ENCODE measurements at places on chromosomes 16 and 17.
A peak's percentile ranks its signal among the peaks of the same experiment; 100 is the strongest.

GRCh38 chr16:69039333-69039941 lies 66.0 kb upstream of the HAS3 start:
- DNase-seq, result no peak

- DNase-seq, result no peak
Measured at GRCh38 chr17:72125742-72126141, 4.9 kb downstream of the SOX9 start.

GRCh38 chr17:45046537-45047125 lies 4.8 kb downstream of the DCAKD start:
- no peak for DNase-seq

GRCh38 chr17:73232587-73233373 lies 28.9 kb downstream of the CPSF4L start:
- DNase-seq, result no peak

DNA sequence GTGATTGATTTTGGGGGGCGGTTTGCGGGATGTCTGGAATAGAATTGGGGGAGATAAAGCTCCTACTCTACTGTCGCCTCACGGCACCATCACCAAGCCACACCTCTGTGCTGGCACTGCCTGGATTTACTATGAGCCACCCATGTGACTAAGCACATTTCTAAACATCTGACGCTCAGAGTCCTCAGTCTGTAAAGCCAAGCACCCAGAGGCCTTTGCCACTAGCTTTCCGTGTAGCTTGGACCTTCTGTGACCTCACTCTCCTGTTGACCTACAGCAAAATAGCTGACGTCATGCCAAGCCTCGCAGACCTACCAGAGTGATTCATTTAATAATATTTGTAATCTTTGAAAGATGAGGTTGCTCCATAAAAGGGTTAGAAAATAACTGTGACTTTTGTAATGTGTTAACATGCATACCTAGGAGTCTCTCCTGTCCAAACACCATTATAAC lies 38.5 kb upstream of the MYOCD start:
- DNase-seq, result no peak

DNA sequence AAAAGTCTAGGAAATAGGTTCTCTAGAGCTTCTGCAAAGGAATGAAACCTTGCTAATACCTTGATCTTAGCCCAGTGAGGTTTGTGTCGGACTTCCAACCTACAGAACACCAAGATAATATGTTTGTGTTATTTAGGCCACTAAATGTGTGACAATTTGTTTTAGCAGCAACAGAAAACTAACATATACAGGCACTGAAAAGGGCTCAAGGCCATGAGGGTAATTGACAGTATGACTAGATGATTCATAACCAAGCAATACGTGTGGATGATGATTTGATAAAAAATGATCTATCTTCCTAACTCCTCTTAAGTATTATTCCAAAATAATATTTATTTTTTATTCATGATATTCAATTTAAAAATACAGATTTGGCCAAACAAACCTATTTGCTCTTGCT lies 27.7 kb upstream of the MED13 start:
- no peak for DNase-seq

DNA sequence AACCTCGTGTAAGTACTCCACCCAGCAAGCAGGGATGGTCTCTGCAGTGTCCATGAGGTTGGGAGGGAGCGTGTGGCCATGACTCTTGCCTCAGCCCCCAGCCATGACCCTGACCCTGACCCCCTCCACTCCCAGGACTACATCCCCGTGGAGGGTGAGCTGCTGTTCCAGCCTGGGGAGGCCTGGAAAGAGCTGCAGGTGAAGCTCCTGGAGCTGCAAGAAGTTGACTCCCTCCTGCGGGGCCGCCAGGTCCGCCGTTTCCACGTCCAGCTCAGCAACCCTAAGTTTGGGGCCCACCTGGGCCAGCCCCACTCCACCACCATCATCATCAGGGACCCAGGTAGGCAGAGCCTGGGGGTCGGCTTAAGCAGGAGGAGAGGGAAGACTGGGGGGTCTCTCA lies 16.3 kb downstream of the GALK1 start:
- no peak for DNase-seq

- no peak for DNase-seq
Measured at GRCh38 chr16:50812876-50813466, 71.1 kb downstream of the CYLD start.

- no peak for DNase-seq
Measured at GRCh38 chr17:19714542-19715411, 1.6 kb downstream of the SLC47A2 start.

DNA sequence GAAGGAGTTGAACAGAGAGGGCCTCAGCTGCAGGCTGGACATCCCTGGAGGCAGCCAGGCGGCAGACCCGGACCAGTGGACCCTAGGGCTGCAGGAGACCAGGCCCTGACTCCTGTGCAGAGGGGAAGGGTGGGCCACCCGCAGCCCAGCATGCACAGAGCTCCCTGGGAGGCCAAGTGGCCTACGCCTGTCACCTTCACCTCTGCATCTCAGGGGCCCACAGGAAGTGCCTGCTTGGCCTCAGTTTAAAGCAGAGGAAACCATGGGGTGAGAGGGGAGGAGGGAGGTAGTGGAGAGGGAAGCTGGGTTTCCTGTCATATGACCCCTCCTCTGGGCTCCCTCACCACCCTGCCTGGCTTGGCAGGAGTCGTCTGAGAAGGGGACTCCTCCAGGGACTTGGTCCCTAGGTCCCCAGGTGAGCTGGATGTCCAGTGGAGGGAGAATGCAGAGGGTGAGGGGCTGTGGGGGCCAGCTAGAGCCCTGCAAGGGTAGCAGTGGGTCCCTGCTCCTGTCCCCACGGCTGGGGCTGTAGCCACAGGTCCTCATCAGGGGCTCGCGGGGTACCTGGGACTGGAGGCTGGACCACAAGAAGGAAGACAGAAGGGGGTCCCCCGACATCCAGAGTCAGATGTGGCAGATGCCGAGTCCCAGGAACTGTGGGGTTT lies at the start of gene TMC8:
TSS of gene TMC8 (plus strand) at position 335 of the 665 bp plus-strand sequence. CDS start 818 bp downstream, outside the sequence.
- DNase-seq, result no peak

GRCh38 chr17:78211032-78211431 lies 3.0 kb upstream of the BIRC5 start:
- DNase-seq, result no peak

DNA sequence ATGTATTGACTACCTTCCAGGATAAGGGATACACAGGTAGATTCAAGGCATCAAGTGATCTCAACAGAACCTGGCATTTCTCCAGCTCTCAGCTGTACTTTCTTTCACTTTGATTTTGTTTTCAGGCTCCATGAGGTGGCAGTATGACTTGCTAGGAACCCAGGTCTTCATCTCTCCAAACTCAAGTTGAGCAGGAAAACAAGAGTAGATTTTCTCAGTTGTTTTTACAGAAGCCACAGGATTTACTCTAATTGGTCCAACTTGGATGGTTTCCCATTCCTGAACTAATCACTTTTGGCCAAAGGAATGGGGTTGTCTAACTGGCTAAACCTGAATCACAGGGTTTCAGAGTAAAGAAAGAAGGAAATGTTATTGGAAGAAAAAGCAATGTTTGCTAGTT lies 146.6 kb downstream of the TRIM37 start:
- peak; percentile 12 for DNase-seq

DNA sequence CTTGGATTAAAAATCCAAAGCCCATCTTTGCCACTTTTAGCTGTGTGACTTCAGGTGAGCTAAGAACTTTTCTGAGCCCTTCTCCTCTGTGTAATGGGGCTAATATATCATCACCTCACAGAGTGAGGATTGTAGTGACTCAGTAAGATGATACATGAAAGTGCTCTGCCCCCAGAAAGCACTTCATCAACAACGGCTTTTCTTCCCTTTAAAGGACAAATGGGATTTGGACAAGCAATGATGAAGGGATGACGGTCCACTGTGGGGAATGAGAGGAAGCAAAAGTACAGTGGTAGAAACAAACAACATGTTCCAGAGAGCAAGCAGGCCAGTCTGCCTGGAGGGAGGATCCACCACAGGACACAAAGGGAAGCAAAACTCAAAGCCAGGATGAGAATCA lies 14.3 kb upstream of the TMED6 start:
- DNase-seq, result no peak

- DNase-seq, result no peak
Measured at GRCh38 chr16:58495521-58496331, 4.2 kb upstream of the NDRG4 start.

DNA sequence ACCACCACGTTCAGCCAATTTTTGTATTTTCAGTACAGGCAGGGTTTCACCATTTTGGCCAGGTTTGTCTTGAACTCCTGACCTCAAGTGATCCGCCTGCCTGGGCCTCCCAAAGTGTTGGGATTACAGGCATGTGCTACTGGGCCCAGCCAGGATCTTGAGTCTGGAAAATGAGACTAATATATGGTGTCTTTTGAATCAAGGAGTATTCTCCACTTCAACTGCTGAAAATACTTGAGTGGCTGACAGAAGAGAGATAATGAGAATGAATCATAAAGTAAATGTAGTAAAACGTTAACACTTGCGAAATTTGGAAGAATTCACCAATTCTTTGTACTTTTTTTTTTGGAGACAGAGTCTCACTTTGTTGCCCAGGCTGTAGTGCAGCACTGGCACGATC lies 16.6 kb downstream of the SMYD4 start:
- DNase-seq, result no peak

- DNase-seq, result no peak
Measured at GRCh38 chr16:67301080-67301782, 21.9 kb downstream of the PLEKHG4 start.

GRCh38 chr17:622356-622755 lies 92.3 kb downstream of the VPS53 start:
- DNase-seq, result no peak

DNA sequence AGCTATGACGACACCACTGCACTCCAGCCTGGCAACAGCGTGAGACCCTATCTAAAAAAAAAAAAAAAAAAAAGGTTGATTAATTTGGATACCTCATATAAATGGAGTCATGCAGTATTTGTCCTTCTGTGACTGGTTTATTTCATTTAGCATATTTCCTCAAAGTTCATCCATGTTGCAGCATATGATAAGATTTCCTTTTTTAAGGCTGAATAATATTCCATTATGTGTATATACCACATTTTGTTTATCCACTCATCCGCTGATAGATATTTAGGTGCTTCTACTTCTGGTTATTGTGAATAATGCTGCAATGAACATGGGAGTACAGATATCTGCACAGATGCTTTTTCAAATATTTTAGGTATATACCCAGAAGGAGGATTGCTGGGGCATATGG lies 43.3 kb upstream of the TMC5 start:
- DNase-seq, result no peak

DNA sequence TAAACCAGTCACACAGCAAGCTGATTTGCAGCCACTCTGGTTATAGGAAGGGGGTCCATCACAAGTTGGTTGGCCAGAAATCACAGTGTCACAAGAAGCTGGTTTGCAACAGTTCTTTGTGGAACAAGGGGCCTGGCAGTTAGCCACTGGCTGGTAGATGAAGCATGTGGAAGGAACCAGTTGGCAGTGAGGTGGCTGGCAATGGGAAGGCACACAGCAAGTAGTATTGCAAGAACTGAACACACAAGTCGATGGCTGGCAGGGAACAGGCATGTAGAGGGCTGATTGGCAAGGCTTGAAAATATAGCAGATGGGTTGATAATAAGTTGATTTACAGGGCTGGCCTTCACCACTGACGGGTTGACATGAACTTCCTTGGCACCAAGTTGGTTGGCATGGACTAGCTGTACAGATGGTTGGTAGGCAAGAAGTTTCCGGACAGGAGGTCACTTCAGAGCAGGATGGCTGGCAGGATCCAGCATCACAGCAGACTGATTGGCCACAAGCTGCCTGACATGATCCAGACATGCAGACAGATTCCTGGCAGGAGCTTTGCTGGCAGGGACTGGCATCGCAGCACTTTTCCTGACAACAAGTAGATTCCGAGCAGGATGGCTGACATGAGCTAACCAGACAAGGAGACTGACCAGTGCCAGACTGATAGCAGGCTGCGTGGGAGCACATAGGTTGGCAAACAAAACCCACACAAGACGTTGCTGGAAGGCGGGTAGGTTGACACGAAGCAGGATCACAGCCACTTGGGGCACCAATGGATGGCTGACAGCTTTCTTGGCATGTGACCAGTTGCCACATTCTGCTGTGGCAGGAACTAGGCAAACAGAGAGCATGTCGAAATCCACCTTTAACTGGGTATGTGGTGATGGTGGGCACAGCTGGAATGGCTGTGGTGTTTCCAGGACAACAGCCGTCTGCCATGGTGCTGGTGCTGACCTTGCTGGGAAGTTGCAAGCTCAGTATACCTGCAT lies at the start of gene KRTAP29-1:
TSS of gene KRTAP29-1 (minus strand) at position 936 of the 986 bp plus-strand sequence. CDS start at position 936, 0 bp downstream.
- no peak for DNase-seq

GRCh38 chr17:35087731-35088355 lies 24.3 kb upstream of the RFFL start:
- DNase-seq, result no peak

DNA sequence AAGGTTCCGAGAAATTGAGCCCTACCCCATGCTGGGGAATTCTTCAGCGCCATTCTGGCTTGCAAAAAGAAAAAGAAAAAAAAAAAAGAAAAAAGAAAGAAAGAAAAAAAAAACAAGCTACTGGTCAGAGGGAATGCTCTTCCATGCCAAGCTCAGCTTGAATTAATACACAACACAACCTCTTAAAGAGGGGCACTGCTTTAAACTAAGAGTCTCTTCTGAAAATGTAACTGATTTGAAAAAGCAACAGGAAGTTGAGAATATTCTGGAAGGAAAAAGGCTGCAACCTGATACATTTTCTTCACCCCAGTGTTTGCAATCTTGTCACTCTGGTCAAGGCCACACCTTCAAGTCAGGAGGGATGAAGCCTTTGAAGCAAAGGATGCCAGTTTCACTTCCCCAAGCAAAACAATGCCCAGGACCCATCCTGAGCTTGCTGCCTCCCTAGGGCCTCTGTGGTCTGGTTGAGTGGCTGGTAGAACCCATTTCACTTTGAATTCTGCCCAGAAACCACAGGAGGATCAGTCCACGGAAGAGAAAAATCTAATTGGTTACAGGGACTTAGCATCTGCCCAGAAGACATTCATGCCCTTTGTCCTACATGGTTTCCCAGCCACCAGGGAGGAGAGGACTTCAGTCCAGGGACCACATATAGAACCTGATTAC lies 389.7 kb downstream of the SOX9 start:
- DNase-seq, result no peak

DNA sequence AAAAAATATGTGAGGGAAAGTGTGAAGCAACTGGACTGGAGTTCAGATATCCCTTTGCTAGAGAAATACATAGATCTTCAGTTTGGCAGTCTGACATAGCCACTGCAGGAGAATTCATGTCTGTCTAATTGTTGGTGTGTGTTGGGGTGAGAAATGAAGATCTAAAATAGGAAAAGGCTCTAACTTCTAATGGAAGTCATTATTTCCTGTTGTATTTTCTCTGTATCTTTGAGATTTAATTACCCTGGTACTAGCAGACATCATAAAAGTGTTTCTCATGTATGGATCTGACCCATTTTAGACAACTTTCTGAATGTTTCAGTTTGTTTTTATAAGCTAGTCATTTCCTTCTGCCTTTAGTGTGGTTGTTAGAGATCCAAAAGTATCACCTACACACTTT lies 128.3 kb downstream of the NLK start:
- no peak for DNase-seq

GRCh38 chr17:6894206-6894528 lies 62.6 kb upstream of the TEKT1 start:
- no peak for DNase-seq
